H7 (cell line): ENCODE measurements at places on chromosomes 4 and X. TPM values are rescaled to one million over a fixed set of nuclear protein-coding genes. Genes with fewer than 3 reads are reported as not detected.
A peak's percentile ranks its signal among the peaks of the same experiment; 100 is the strongest.

DNA sequence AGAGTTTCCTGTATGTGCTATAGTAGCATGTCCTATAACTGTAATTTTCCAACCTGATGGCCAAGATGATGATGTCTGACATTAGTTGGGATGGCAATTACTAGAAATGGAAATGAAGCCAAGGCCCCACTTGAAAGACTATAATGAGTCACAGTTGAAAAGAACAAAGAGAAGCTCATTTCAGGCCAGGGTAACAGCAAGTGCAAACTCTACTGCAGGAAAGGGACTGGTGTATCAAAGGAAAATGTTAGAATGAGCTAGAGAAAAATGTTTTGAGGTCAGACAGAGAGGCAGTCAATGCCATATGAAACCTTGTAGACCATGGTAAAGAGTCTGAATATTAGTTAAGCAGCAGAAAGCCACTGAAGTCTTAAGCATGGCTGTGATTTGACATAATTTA lies 146.2 kb upstream of the SH3RF1 start:
- DNase-seq = no peak

DNA sequence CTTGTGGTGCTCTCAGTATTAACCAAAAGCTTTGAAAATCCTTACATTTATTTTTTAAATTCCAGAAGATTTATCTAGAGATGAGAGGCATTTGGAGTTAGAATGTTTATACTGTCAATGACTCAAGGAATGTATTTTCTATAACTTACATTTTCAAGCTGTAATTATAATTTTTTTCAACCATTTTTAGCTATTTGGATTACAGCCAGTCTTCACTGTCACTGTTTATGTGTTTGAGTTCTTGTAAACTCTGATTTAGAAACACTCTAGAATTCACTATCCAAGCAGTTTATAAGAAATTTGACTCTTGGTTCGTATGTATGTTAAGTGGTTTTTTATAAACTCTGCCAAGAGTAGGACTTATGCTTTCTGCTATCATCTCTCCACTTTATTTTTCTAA lies 36.7 kb upstream of the GUCY1A1 start:
- no peak for DNase-seq

- DNase-seq = peak; percentile 68
Measured at GRCh38 chrX:49171752-49172279, at the start of gene PLP2. Gene PLP2 (plus strand): TSS chrX:49171898. CDS start chrX:49172001, 103 bp downstream.

ATOH1 gene
- 0.55 and 0.59 TPM in 2 replicates for total RNA-seq

DNA sequence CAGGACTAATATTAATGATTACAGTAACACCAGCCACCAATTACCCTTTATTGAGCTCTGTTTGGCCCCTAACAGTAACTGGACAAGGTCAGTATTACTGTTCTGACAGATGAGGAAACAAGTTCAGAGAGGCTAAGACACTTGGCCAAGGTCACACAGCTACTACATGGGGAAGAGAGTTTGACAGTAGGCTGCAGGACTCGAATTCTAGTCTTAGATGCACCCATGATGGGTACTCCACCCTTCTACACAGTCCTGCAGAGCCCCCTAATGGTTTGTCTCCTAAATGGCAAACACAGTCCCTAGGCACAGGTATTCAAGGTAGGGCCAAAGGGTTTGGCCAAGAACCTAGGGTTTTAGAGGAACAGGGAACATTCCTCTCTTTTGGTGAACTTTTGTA lies 93.9 kb downstream of the NSUN7 start:
- DNase-seq = no peak

- DNase-seq = no peak
Measured at GRCh38 chr4:73776321-73776729, 36.0 kb downstream of the CXCL8 start.

- DNase-seq = no peak
Measured at GRCh38 chr4:120915336-120915735, 7.2 kb downstream of the PRDM5 start.

GRCh38 chr4:126740687-126741086 lies 892.1 kb upstream of the INTU start:
- no peak for DNase-seq

- no peak for DNase-seq
Measured at GRCh38 chrX:28491941-28492340, 95.3 kb upstream of the IL1RAPL1 start.

DNA sequence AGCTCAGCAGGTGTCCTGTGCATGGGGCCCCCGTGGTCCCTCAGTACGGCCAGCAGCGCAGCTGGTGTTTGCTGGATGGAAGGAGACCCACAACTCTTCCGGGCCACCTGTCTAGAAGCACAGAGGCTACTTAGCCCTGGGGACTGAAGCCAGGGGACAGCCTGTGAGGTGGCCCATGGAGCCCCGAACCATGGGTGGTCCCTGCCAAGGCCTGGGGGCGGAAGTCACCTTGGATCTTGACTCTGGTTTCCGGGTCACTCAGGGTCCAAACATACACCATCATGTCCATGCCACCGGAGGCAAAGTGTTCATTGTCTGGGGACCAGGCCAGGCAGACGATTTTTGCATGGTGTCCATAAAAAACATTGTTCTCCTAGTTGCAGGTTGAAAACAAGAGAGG lies 39.5 kb downstream of the WDR1 start:
- DNase-seq = peak; percentile 32

DCUN1D4 gene
- total RNA-seq = 10.4 and 15.5 TPM in 2 replicates

SYP gene
- 1.7 and 1.9 TPM in 2 replicates for total RNA-seq

ZFP42 gene
- 174 and 194 TPM in 2 replicates for total RNA-seq

DNA sequence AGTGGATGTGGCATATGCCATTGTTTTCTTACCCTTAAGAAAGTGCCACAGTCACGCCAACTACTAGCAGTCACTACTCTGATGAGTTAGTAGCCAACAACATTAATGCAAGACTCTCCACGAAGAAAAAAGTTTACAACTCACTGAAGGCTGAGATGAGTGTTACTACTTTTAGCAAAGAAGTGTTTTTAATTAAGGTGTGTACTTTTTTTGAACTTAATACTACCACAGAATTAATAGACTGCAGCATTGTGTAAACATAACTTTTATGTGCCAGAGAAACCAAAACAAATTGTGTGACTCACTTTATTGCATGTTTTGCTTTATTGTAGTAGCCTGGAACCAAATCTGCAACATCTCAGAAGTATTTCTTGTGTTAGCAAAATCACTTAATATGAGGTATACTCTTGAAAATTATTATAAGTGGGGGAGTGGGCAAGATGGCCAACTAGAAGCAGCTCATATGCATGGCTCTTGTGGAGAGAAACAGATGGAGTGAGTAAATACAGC lies 2.2 kb upstream of the UGT2B4 start:
- DNase-seq = no peak

DNA sequence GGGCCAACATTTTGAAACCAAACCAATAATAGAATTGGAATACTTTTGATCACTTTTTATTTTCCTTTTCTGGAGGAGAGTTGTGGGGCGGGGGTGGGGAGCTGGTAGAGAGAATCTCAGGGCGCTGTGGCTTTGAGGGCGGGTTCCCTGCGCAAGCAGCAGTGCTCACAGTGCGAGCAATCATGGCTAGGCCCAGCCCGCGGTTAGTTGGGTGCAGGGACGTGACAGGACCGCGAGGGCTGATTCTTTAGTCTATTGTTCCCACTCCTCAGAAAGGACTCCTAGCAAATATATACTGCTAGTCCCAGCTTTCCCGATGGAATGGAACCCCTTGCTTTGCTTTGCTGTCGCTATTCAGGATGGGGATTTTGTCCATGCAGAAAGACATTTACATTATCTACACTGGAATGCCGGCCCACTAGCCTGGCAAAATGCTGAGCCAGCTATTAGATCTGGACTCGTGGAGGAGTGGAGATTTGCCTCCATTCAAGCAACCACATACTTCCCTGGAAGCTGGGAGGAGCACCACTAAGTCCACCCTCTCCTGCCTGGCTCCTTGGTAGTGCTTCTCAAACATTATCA lies 23.9 kb upstream of the APLN start:
- no peak for DNase-seq

WNK3 gene
- 13.0 and 16.5 TPM in 2 replicates for total RNA-seq

ZDHHC15 gene
- total RNA-seq = 1.5 and 2.2 TPM in 2 replicates

- DNase-seq = no peak
Measured at GRCh38 chr4:165199722-165200121, 7.6 kb upstream of the KLHL2 start.

- peak; percentile 16 for DNase-seq
Measured at GRCh38 chr4:113452868-113453620, 308.5 kb downstream of the CAMK2D start.

DNA sequence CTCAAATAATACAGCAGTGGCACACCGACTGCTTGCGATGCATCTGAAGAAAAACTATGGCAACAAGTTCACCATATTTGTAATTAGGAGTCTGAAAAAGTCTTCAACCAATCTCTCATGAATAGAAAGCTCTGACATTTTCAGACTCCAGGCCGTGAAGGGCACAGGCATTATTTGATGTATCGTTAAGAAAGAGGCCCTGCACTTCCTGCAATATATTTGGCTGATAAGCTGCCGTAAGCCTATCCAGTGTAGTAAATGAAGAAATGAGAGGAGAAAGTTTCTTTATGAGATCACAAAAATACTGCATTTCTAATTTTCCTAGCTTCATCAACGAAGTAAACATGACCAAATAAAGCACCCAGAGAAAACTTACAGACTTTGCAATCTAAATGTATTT lies 613.8 kb upstream of the TECRL start:
- no peak for DNase-seq

DNA sequence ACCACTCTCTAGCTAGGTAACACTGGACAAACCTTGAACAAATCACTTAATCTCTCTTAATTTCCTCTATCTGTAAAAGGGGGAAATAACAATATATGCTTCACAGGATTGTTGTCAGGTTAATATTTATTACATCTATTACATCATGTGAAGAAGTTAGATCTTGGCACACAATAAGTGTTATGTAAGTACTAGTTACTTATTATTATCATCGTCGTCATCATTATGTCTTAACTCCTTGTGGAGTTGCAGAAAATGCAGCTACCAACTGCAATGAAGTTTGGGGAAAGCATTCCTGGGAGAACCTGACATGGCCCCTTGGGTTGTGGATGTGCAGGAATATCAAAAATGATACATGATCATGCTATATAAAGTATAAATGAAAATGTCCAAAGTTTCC lies 4.8 kb upstream of the JCHAIN start:
- DNase-seq = no peak

- no peak for DNase-seq
Measured at GRCh38 chr4:173318648-173319211, 15.4 kb downstream of the HMGB2 start.

DNA sequence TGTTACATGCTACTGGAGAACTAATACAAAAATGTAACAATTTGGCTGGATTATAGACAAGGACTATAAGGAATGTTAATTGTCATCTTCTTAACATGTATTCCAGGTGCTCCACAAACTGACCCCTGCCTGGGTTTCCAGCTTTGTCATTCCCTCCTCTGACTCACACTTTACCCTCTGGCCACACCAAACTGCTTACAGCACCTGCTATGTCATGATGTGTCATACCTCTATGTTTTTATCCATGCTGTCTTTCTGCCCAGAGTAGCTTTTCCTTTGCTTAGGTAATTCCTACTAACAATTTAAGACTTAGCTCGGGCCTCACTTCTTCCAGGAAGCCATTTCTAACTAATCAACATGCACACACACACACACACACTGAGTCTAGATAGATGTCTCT lies 14.0 kb upstream of the SHROOM4 start:
- no peak for DNase-seq

DNA sequence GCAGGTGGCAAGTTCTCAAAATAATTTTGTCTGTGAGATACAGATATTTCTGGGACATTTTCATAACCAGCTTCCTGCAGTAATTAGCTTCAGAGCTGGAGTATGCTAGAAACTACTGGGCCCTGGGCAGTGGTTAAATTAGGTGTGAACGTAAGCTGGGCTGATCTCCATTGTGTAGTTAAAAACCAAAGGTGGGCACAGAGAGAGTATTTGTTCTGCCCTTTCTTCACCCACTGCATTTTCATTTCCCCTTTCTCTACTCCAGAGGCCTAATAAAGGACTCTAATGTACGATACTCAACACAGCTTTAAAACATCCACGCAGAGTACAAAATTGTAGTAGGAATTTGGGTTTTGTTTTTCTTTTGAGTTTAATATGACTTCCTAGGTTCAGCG lies 252.7 kb downstream of the SPRY1 start:
- no peak for DNase-seq

DNA sequence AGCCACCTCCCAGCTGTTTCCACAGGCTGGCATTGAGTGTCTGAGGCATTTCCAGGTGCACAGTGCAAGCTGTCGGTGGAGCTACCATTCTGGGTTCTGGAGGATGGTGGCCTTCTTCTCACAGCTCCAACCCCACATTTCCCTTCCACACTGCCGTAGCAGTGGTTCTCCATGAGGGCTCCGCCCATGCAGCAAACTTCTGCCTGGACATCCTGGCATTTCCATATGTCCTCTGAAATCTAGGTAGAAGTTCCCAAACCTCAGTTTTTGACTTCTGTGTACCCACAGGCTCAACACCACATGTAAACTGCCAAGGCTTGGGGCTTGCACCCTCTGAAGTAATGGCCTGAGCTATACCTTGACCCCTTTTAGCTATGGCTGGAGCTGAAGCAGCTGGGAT lies 10.3 kb upstream of the FRMPD4 start:
- no peak for DNase-seq

- DNase-seq = peak; percentile 44
Measured at GRCh38 chr4:168812806-168813205, 197.2 kb downstream of the CBR4 start.

DNA sequence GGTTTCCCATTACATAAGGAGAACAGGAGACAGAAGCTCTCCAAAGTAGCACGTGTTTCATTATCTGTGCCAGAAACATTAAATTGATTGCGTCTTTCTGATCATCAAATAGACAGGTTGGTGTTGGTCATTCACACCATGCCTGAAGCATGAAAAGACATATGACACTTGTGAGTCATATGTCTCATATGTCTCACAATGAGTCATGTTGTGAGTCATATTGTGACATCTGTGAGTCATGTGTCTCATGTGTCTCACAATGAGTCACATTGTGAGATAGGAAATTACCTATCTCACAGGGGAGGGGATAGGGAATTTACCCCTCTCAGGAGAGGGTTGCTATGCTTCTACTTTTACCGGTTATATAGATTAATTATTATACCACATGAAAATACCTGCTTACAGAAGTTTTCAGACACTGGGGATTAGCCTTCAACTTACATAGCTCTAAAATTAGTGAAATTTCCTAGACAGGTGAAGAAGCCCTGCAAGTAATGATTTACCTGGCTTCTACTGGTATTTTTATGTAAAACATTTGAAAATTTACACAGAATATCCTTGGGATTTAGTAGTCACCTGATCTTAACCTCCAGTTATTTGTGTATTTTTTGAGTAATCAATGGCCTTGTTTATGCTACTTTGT lies 80.8 kb downstream of the NPFFR2 start:
- DNase-seq = no peak
